ENCODE measurements at places on chromosomes 1 and 21.

- peak; percentile 10 for DNase-seq
These were observed 411.0 kb upstream of the ESRRG start for GRCh38 chr1:217133958-217134856.

- no peak for DNase-seq
These were observed 195.2 kb downstream of the S1PR1 start for GRCh38 chr1:101431956-101432510.

- peak; percentile 70 for DNase-seq
These were observed 2.2 kb upstream of the NBPF1 start for GRCh38 chr1:16615253-16616252.

DNA sequence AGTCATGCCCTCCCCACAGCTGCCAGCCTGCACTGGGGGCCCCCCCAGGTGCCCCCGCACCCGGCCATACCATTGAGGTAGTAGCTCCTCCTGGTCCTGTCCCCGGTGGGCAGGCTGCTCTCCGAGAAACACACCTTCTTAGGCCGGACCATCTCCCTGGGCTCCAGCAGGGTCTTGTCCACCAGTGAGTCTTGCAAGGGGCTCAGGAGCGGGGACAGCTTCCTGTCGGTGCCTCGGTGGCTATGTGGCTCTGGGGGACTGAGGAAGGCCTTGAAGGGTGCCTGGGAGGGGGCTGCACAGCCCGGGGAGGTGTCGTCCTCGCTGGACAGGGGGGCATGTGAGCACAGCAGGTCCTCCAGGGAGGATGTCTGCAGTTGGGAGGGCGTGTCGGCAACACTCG, 12.9 kb upstream of the FTCD start:
- DNase-seq, result no peak

GRCh38 chr21:45962531-45963231, 18.9 kb upstream of the COL6A1 start:
- no peak for DNase-seq

- no peak for DNase-seq
These were observed 10.5 kb downstream of the VANGL1 start for GRCh38 chr1:115652236-115652788.

DNA sequence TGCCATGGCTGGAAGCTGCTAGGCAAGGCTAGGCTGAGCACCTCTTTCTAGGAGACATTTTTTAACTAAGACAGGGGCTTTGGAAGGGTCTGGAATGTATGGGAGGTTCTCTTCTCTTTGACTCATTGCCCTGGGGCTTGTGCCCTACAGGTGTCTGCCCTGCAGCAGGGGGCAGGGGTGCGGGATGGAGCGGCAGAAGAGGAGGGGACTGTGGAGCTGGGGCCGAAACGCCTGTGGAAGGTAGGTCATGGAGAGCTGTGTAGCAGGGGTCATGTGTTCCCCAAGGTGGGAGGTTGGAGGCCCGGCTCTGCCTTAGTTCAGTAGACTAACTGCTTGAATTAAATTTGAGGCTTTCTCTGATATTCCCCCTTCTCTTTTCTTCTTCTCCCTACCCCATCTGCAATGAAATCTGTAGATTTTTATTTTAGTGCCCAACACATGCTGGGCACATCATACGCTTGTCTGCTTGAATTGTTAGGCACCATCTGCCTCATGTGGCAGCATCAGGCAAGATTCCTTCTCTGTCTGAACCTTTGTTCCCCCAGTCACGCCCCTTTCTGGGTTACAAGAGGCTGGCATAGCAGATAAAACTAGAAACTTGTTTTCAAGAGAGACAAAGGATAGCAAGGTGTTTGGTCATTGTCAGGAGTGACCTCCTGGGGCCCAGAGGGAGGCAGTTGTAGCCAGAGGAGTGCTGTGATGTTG, 18.4 kb downstream of the PPFIA4 start:
- no peak for DNase-seq

DNA sequence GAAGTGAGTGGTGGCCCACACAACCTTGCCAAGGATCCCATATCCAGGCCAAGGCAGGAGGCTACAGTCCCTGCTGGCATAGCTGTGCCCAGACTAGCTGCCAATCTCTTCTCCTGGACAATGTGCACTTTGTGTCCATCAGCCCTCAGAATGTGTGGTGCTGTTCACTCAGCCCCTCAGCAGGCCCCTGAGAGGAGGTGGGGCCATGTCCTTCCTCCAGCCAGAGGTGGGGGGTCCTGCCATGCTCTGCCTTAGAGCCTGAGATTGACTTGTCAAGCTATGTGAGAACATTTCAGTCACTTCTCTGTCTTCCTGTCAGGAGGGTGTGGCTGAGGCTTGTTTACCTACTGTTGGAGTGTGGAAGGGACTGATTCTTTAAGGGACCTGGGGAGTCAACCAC, 1.4 kb downstream of the NCF2 start:
- no peak for DNase-seq

- no peak for DNase-seq
These were observed 1.1 kb downstream of the WNT3A start for GRCh38 chr1:228007801-228008341.

DNA sequence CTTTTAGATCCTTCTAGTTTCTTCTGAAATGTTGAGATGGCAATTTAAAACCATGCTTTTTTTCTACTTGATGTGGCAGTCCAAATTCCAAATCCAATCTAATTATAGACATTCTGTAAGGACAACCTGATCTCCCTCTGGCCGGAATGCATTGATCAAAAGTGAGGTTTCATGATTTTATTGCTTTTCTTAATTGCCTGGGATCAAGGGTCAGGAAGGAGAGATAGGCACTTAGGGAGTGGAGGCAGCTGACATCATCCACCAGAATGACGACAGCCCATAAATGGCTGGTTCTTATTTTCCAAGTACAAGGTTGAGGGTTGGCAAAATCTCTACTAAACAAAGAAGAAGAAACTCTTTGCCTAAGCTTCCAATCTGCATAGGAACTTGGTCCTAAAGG, 46.4 kb upstream of the SCCPDH start:
- DNase-seq, result no peak

- DNase-seq, result no peak
These were observed 11.6 kb downstream of the SON start for GRCh38 chr21:33554236-33554981.

- peak; percentile 8 for DNase-seq
These were observed 16.5 kb downstream of the CCDC30 start for GRCh38 chr1:42479621-42480020.

- DNase-seq, result no peak
These were observed 32.5 kb upstream of the SLC44A5 start for GRCh38 chr1:75643460-75643859.

GRCh38 chr1:168972887-168973286, 133.6 kb upstream of the ATP1B1 start:
- no peak for DNase-seq

GRCh38 chr1:29429656-29430055, 193.3 kb downstream of the PTPRU start:
- no peak for DNase-seq

- no peak for DNase-seq
These were observed 25.9 kb upstream of the HOOK1 start for GRCh38 chr1:59788825-59789224.

- DNase-seq, result no peak
These were observed 269.4 kb downstream of the BACH1 start for GRCh38 chr21:29568020-29568697.

- no peak for DNase-seq
These were observed 1.4 kb upstream of the IPO9 start for GRCh38 chr1:201827321-201828216.

DNA sequence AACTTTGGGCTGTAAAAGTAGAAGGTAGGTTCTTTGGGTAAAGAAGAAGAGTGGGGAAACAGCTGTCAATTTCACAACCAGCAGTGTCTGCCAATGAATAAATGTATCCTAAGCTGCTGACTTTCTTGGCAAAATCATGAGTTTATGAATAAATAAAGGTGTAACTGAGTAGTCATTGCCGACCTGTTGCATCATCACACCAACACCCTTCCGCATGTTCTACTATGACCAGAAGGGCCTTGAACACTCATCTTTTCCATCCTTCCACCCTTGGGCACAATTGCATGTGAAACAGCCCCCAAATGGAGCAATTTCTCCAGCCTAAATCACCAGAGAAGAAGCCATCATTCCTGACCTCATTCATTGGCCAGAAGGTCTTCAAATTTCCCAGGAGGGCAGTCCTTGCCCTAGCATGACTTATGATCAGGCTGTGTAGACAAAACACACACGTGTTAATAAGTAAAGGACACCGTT, 31.2 kb upstream of the QSOX1 start:
- peak; percentile 20 for DNase-seq

DNA sequence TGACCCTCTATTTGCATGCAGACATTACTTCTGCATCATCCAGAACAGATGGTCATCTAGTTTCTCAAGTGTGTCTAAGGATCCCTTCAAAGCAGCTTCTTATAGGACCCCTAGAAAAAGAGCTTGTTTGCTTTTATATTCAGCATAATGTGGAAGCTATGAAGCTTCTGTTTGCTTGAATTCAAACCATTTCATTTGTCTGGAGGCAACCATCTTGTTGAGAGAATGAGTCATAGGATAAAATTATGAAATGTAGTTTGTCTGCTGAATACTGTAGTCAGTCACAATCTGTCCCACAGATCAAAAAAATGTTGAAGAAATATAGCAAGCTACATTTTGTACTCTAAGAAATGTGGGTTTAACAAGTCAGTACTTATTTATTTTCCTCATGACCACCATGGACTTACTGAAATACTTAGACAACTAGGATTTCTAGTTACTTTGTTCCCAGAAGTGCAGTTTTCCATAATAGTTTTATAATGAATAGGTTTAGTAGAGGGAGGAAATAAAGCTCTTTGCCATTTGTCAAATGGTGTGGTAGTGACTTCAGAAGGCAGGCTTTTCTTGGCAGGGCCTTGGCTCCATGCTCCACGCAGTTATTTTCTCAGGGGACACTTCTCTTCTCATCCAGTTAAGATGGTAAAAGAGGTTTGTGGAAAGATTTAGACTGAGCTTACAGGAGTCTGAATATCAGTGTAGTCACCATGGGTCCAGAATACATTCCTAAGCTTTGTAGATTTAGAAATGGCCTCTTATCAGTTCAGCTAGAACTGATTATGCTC, 74.8 kb upstream of the DEPDC1 start:
- DNase-seq, result no peak

DNA sequence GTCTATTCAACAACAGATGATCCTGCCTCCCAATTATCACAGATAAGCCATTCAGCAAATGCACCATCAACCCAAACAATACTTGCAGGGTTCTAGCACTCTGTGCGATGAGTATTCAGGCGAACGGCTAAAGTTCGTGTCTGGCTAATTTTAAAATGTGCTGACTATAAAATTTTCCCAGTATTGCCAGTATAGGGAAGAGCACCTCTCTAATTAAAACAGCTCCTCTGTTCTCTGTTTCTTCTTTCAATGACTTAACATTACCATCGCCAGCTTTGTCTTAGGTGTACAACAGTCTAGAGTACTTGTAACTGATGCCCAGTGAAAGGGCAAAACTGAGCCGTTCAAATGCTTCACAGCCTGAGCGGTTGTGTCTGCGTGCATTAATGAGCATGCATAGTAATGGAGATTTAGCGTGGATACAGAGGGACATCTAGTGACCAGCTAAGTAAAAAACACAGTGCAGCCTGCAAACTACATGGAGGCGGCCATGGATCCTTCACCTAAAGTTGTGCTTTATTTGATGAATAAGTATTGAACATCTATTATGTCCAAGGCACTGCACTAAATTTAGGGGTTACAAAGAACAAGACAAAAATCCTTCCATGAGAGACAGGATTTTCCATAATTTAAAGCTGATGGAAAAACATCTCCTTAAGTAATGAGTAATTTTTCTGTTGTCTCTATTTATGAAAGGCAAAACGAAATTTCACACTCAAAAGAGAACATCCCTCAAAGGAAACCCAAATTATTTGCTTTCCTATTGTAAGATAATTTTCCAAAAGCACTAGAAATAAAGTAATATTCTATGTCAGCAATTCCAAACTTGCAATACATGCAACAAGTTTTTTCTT, 120.0 kb downstream of the SETD4 start:
- peak; percentile 61 for DNase-seq

DNA sequence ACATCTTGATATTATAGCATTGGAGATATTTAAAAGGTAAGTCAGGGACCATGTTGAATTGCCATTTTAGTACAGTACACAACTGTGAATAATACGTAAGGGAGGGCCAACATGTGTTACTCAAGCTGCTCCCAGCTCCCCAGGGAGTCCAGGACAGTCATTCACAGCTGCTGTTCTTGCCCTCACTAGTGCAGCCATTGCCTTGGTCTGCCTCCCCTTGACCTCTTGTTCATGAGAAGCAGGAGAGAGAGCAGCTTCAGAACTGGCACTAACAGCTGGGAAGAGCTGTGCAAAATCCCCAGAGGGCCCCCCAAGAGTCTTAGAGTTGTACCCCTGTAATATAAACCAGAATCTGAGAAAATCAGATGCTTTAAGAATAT, 16.4 kb downstream of the TCEANC2 start:
- no peak for DNase-seq

DNA sequence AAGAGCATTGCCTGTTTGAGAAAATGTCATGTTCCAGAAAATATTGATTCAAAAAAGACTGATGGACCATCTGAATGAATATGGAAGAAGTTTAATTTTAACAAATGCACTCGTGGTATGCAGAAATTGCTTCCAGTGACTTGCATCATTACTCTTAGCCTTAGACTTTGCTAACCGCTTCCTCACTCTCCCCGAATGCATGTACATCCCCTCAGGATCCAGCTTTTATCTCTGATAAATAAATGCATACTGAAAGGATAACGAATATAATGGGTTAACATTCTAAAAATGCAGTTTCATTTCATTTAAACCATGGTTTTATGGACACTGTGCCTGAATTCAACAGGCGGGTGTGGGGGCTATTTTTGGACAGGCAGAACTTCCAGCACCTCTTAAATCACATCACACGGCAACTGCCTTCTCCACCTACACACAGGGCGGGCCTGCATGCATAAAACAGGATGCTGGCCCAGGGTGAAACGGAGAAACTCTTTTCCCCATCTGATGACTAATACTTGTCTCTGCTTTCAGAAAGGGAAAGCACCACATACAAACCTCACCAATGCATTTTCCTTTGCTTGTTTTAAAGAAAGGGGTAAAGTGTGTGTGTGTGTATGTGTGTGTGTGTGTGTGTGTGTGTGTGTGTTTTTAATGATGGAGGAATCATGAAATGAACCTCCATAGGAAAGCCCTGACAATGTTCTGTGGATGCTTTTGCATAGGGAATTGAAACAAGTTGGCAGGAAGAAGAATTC, 48.7 kb downstream of the SPAG17 start:
- no peak for DNase-seq

DNA sequence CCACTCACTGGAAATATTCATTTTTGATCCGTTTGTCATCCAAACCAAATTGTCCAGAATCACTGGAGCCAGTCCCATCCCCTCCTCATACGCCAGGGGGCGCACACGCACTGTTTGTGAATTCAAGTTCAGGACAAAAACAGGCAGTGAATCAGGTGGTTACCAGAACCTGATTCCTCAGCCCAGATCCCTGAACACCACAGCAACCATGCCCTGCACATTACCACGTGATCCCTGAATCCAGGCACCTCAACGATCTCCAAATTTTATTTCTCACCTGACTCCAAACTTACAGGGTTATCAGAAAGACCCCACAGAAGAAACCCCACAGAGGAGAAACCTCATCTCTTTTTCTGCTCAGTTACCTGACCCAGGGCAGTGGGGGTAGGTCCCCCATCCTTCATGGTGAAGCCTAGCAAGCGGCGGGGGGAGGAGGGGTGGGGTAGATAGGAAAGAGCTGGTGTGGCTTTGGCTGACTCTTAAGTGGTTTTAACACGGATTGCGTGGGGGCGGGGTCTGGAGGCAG, 1.4 kb upstream of the PTPRF start:
- DNase-seq, result peak; percentile 93

- no peak for DNase-seq
These were observed 7.7 kb upstream of the KLHL12 start for GRCh38 chr1:202934755-202935154.

GRCh38 chr1:243397613-243398321, 141.9 kb downstream of the SDCCAG8 start:
- no peak for DNase-seq

- peak; percentile 43 for DNase-seq
These were observed 865 bp downstream of the ADPRS start for GRCh38 chr1:36089393-36090121.

Data from erythroblast (primary cell).